ENCODE measurements at places on chromosomes 1 and 21. TPM values are rescaled to one million over a fixed set of nuclear protein-coding genes. Genes with fewer than 3 reads are reported as not detected.

OR6K3 gene
- not detected for total RNA-seq

CYP4A11 gene
- not detected for total RNA-seq

GPR37L1 gene
- total RNA-seq: 0.10 TPM

HNRNPCL2 gene
- not detected for total RNA-seq

SLFNL1 gene
- 0.02 TPM for total RNA-seq

IL12RB2 gene
- 0.09 TPM for total RNA-seq

SSX2IP gene
- 10.6 TPM for total RNA-seq

TADA1 gene
- 13.4 TPM for total RNA-seq

NFIA gene
- total RNA-seq: 8.9 TPM

GJB5 gene
- 0.15 TPM for total RNA-seq

HES3 gene
- total RNA-seq: not detected

LDLRAD1 gene
- not detected for total RNA-seq

GJC2 gene
- total RNA-seq: 0.52 TPM

CLCA4 gene
- total RNA-seq: not detected

KRTAP13-2 gene
- not detected for total RNA-seq
